ENCODE measurements at places on chromosomes 3 and 15.

GRCh38 chr3:13348661-13349396 is 71.3 kb downstream of the NUP210 start:
- DNase-seq = no peak

DNA sequence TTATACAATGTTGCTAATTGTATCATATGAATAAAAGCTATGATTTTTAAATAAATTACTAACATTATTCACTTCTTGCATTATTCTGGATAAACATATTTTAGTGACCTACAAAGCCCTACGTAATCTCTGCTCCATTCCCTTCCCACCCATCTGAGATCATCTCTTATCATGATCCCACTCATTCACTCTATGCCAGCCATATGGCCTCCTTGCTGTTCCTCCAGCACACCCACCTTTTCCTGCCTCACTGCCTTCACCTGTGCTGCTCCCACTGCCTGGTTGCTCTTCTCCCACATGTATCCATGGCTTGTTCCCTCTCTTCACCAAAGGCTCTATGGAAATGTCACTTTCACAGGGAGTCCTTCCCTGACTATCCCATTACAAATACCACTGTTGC is 7.3 kb upstream of the USP8 start:
- no peak for DNase-seq

DNA sequence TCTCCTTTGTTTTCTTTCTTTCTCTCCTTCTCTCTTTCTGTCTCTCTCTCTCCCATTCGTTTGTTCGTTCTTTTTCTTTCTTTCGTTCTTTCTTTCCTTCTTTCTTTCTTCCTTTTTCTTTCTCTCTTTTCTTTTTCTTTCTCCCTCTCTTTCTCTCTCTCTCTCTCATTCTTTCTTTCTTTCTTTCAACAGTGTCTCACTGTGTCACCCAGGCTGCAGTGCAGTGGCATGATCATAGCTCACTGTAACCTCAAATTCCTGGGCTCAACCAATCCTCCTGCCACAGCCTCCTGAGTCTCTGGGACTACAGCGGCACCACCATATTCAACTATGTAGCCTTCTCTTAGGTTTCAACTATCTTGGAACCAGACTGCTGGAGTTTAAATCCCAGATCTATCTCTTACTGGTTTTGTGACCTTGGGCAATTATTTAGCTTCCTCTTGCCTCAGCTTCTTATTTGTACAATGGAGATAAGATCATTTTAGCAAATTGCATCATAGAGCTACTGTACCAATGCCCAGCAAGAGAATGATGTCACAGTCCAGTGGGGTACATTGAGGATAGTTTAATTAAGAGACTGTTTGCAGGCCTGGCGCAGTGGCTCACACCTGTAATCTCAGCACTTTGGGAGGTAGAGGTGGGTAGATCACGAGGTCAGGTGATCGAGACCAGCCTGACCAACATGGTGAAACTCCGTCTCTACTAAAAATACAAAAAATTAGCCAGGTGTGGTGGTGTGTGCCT is 27.3 kb upstream of the PARL start:
- DNase-seq = no peak

- DNase-seq = no peak
These were observed 41.9 kb downstream of the FMN1 start for GRCh38 chr15:33152502-33153109.

DNA sequence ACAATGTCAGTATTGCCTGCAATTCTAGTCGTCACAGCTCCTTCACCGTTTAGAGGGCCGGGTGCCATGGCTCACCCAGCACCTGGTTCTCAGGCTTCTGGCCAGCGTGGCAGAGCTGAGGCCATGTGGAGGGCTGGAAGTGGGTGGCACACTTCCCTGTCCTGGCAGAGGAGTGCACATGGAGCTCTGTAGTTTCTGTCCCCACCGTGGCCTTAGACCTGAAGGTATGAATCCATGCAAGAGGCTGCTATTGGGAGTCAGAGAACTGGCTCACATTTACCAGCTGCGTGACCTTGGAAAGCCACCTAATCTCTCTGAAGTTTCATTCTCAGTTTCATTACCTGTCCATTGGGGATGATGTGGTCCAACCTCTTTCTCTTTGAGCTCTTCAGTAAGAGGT is 22.2 kb downstream of the EPHB1 start:
- no peak for DNase-seq

- no peak for DNase-seq
These were observed 201.6 kb downstream of the EDEM1 start for GRCh38 chr3:5389057-5389456.

DNA sequence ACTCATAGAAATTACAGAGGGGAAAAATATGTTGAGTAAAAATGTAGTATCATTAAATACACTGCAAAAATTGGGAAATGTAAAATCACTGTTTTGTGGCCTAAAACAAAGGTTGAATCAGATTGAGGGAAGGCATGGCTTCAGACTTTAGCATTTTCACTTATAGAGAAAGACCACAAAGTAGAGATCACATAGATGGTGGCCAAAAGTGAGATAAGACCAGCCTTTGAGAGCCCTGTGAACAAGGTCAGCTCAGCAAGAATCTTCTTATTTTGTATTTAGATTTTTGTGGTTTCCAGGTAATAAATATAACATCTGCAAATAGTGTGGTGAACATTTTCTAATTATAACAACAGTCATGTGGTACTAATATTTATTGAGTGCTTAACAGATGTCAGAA is 544.8 kb upstream of the DPPA4 start:
- DNase-seq = no peak

- no peak for DNase-seq
These were observed 11.2 kb upstream of the ALAS1 start for GRCh38 chr3:52186729-52187128.

DNA sequence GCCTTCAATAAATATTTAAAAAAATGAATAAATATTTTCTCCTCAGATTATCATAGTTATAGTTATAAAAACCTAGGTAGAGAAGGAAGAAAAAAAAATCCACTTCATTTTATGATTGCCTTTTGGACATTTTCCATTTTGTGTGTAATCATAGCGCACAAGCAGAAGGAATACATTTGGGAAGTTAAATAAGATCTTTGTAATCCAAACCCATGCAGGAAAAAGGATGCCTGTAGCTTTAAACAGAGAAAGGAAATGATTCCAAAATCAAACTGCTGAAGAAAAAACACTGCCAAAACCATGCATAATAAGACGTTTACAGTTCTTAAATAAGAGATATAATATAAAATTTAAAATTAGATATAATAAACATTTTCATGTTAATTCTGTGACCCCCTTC is 7.4 kb upstream of the CCDC54 start:
- no peak for DNase-seq

DNA sequence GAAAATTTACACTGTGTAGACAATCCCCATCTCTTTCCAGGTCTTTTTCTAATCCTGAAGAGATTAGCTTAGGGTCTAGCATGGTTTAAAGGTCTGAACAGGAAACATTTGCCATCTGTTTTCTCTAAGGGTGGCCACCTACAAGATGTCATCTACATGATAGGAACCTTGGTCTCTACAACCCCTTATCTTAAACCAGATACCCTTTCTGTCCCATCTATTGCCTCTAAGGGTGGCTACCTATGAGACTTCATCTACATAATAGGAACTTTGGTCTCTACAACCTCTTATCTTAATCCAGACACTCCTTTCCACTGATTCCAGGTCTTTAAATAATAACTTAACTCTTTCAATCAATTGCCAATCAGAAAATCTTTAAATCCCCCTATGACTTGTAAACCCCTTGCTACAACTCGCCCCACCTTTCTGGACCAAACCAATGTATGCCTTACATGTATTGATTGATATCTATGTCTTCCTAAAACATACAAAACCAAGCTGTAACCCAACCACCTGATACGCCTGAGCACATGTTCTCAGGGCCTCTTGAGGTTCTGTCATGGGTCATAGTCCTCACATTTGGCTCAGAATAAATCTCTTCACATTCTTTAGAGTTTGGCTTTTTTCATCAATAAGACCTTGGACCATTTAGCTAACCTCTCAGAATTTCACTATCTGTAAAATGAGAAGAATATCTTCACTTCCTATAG is 605.0 kb downstream of the TUSC7 start:
- no peak for DNase-seq

GRCh38 chr15:56261854-56262509 is 18.3 kb upstream of the RFX7 start:
- no peak for DNase-seq

GRCh38 chr15:65006876-65007275 is 17.2 kb upstream of the SPG21 start:
- no peak for DNase-seq

- no peak for DNase-seq
These were observed at the start of gene DRD3 for GRCh38 chr3:114178770-114179368. Gene DRD3 (minus strand): TSS chr3:114179052. CDS start chr3:114171992, 7,060 bp downstream.

DNA sequence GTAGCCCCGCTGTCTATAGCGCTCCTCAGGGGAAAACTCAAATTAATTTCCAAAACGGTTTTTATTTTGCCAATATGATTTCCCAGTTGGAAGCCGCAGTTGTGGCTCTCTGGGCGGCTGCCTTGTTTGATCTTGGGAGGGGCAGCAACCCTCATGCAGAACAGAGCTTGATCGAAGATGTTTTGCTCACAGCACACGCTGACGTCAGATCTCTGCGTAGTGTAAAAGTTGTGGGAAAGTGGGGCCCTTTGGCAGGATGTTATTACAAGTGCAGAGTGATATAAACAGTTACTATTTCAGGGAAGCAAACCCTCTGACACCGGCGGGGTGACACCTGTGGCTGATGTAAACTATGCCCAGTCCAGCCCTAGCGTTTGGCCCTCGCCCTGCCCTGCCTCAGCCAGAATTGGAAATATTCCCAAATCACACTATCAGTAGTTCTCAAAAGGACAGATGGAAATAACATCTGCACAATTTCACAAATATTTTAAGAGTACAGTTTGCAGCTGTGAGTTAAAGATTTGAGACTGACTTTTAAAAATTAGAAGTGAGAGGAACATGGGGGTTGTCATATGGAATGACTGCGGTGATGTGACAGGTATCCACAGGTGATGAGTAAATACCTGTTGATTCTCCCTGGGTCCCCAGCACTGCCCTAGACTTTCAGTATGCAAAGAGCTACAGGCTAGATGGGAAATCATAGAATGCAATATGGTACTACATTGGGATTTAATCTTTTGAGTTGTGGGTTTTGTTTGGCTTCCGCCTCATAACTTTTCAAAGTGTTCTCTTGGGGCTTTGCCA is 1.7 kb downstream of the SYNM start:
- no peak for DNase-seq

- no peak for DNase-seq
These were observed 83.1 kb downstream of the CACNA1D start for GRCh38 chr3:53577506-53577905.

GRCh38 chr15:58992181-58992580 is 4.7 kb downstream of the RNF111 start:
- DNase-seq = no peak

GRCh38 chr3:176723758-176724393 is 473.4 kb downstream of the TBL1XR1 start:
- DNase-seq = no peak

GRCh38 chr3:188202358-188203138 is 48.6 kb downstream of the LPP start:
- no peak for DNase-seq

- DNase-seq = no peak
These were observed 116.8 kb downstream of the WNT5A start for GRCh38 chr3:55370272-55370671.

DNA sequence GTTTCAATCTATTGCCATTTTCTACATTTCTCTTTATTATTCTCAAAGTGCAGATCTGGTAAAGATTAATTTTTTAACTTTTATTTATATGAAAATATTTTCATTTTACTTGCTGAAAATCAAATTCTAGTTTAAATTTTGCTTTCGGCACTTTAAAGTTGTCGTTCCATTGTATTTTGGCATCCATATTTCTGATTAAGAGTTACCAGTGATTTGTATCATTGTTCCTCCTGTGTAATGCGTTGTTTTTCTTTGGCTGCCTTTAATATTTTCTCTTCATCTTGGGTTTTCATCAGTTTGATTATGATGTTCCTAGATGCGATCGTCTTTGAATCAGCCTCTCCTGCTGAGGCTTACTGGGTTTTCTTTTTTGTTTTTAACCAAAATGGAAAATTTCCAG is 97.3 kb downstream of the SPATA16 start:
- no peak for DNase-seq

GRCh38 chr3:12396471-12396870 is 87.8 kb upstream of the TSEN2 start:
- no peak for DNase-seq

DNA sequence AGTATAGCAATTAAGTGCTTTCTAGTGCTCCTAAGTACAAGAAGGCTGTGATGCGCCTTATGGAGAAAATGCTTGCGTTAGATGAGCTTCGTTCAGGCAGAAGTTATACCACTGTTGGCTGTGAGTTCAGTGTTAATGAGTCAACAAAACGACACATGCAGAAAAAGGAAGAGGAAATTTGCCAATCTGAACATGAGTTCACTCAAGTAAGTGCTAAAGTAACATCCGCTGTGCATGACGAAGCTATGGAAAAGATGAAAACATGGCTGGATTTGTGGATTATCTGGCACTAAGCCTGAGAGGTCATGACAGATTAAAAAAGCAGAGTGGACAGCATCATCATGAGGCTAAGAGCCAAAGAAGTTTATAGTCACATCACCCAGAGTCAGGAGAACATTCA is 36.9 kb downstream of the SH3BP5 start:
- no peak for DNase-seq

- DNase-seq = no peak
These were observed 57.2 kb upstream of the USP3 start for GRCh38 chr15:63447017-63447676.

GRCh38 chr3:46874430-46874829 is 3.1 kb upstream of the PTH1R start:
- peak; percentile 77 for DNase-seq

GRCh38 chr3:21795152-21795837 is 44.3 kb upstream of the ZNF385D start:
- no peak for DNase-seq

GRCh38 chr3:156814295-156814694 is 11.9 kb upstream of the LEKR1 start:
- DNase-seq = no peak

DNA sequence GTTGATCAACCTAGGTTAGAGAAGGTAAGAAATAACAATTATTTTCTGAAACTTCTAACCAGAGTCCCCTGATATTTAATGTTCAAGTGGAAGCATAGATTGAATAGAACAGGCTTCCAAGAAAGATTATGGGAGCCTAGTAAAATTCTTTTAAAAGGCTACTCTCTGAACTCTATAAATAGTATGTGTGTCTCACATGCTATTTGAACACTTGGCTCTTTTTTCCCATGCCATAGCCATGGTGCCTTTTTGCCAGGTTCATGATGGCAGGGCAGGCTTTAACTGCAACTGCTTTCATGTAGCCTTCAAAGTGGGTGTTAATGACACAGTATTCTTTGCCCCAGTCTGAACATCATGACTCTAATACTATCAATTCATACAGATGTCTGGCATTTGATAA is 22.9 kb upstream of the STRIT1 start:
- no peak for DNase-seq

GRCh38 chr3:189838291-189838690 is 207.1 kb downstream of the TP63 start:
- no peak for DNase-seq

DNA sequence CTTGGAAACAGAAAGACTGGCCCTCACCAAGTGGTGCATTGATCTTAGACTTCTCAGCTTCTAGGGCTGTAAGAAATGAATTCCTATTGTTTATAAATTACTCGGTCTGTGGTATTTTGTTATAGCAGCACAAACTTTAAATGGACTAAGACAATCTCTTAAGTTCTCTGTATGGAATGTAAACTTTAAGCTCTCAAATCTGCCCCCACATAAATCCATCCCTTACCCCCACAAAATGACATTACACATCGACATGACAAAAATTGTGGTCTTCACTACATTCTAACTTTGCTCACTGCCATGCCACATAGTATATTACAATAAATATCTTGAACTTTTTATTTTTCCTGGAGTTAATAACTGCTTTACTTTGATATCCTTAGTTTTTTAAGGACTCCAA is 121.3 kb downstream of the MYLK start:
- DNase-seq = no peak

GRCh38 chr3:147737376-147737775 is 328.2 kb downstream of the ZIC1 start:
- DNase-seq = no peak
